ENCODE measurements at places on chromosomes 7 and 10.

GRCh38 chr10:69254877-69255276 is 23.4 kb upstream of the HK1 start:
- no peak for DNase-seq

DNA sequence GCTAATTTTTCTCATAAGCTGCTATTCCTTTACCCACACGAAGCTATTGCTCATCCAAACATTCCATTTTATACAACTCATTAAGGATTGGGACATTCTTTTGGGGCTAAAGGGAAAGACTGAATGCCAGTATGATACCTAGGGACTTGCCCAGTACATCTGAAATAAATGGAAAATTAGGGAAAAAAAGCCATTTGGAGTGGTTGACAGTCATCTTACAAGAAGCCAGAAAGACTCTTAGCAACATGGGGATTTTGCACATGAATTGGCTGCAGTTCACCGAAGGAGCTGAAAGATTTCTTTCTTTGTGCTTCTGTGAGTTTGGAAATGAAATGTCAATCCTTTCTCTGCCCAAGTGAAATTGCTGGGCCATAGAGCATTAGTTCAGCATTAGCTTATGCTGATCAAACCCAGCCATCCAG is 43.3 kb upstream of the MTURN start:
- DNase-seq = no peak

GRCh38 chr7:106021151-106022067 is 58.3 kb downstream of the CDHR3 start:
- DNase-seq = no peak

DNA sequence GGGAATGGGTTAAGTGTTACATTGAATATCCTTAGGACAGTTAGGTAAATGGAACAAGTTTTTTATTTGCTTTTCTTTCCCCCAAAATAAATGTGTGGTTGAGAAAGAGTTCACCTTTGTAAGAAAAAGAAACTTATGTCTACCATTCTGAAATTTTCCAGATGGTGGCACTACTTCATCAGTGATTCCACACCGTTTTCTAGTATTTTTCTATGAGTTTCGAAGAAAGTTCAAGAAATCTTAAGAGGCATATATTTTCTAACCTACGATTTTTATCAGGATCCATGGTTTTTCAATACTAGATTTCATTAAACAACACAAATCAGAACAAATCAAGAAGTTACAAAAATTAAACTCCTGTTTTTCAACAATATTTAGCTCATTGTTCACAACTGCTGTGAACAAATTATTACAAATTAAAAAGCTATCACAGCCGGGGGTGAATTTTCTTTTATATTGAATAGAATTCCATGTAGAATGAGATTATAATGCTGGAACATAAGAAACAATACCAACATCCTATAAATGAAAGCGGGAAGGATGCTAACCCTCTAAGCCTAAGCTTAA is 163.1 kb upstream of the NPVF start:
- DNase-seq = no peak

GRCh38 chr7:69517985-69518704 is 80.1 kb upstream of the AUTS2 start:
- no peak for DNase-seq

DNA sequence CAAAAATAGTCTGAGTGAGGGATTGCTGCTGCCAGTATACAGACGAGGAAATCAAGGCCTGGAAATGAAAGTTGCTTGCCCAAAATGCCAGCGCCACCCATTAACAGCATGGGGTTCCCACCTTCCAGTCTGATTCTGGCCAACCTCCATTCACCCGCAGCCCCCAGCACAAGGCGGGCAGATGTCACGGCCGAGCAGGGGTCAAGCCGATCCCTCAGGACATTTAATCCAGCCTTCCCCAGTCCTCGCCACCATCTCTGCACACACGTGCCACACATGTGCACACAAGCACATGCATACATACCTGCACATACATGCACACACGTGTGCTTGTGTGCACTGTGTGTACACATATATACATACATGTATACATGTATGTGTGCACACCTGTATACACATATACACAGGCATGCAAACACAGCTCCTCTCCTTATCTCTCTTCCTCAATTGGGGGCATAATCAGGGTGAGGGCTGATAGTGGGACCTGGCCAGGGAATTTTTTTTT is 122.9 kb downstream of the GRID1 start:
- no peak for DNase-seq
